ENCODE measurements at places on chromosomes 3 and 15.

DNA sequence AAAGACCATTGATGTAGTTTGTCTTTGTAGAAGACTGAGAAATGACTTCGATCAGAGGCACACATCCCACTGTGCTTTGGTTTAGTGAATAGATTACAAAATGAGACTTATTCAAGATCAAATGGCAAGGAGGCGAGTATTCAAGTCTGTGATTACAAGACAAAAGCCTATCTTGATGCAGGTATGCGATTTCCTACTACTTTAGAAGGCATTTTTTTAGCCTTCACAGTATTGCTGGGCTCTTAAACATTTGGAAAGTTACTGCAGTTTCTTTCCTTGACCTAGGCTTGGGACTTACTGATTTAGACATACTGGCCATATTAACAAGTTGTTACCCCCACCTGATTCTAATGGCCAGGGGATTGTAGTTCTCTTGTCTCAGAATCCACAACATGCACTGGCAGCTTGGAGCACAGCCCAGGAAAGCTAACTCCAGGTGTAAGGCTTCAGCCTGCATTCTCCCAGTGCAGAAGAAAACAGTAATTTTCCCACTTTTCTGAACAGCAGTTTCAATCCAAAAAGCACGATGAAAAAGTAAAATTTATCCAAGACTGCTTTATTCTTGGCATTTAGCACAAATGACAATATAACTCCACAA, 311.6 kb downstream of the EPHA6 start:
- no peak for DNase-seq

DNA sequence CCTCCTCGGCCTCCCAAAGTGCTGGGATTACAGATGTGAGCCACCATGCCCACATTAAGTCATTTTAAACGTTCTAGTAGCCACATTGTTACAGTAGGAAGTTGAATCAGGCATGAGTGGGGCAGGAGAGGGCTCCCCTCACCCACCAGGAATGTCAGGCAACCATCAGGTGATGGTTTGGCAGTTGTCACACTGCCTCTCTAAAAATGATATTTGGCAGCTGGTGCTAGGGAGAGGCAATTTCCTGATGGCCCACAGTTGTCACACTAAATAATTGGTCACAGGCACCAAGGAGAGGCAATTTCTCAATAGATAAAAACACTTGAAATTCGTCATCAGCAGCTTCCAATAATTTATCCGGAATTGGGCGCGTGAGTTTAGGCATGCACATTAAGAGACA, 79.2 kb upstream of the ABHD2 start:
- DNase-seq = no peak

GRCh38 chr3:120093119-120093910, 932 bp downstream of the GSK3B start:
- DNase-seq = peak; percentile 82

DNA sequence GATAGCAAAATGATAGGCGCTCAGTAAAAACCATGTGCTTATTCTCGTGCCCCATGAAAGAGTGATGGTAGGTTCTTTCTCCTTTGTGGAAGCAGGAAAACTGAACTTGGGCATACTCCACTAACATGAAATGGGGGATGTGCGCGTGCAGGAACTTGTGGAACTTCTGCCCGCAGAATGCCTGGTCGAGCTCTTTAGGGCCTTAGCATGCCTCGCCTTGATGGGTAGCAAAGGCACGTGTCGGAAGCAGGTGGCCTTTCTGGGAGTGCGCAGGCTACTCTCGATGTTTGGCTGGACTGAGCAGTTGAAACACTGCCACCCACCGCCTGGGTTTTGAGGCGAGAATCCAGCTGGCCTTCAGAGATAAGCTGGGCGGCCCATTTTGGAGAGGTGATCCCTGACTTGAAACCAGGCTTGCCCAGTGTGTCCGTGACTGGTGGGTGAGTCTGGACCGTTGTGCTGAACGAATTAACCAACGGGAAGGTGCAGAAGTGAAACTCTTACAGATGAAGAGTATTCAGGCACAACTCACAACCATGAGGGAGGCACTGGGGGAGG, 842 bp downstream of the PCCB start:
- DNase-seq = peak; percentile 25

GRCh38 chr3:98800401-98800800, 37.3 kb downstream of the ST3GAL6 start:
- no peak for DNase-seq

- no peak for DNase-seq
Observed at GRCh38 chr15:88705769-88706165, 67.0 kb downstream of the ISG20 start.

DNA sequence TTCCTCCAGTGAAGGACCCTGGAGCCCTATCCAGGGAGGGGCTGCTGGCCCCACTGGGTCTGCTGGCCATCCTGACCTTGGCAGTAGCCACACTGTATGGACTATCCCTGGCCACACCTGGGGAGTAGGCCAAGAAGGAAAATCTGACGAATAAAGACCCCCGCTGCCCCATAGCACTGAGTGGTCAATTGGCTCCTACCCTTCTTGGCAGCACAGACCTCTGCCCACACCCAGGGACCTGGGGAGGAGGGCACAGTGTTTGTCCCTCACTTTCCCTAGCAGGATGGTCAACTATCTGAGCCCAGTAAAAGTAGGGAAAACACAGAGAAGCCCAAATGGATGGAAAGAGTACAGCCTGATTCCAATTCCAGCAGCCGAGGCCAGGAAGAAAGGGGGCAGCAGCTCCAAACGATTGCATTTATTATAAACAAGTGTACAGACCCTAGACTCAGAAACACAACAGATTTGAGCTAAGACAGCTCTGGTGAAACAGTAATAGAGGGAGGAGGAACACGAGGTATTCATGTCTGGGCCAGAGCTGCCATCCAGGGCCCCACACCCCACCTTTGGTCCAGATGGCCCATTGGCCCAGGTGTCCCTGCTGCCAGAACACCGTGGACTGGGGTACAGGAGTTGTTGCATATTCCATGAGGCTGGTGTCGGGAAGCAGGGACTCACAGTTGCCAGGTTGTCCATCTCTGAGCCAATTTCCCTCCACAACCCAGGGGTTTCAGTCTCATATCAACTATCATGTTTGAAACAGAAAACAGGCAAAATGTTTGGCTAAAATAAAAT, 21.1 kb downstream of the ATRIP start:
- no peak for DNase-seq

DNA sequence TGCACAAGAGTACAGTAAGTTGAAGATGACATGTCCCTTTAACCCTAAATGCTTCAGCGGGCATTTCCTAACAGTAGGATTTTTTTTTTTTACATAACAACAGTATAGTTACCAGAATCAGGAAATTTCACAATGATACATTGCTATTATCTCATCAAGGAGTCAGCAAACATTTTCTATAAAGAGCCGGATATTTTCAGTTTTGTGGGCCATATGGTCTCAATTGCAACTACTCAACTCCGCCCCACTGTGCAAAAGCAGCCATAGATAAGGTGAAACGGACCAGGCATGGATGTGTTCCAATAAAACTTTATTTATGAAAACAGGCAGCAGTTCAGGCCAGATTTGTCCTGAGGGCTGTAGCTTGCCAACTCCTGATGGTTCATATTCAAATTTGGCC, 130.6 kb downstream of the SMAD6 start:
- DNase-seq = no peak

GRCh38 chr3:60445446-60445845, 805.8 kb downstream of the FHIT start:
- DNase-seq = no peak

- DNase-seq = no peak
Observed at GRCh38 chr3:111585217-111585616, 9.9 kb downstream of the ZBED2 start.

DNA sequence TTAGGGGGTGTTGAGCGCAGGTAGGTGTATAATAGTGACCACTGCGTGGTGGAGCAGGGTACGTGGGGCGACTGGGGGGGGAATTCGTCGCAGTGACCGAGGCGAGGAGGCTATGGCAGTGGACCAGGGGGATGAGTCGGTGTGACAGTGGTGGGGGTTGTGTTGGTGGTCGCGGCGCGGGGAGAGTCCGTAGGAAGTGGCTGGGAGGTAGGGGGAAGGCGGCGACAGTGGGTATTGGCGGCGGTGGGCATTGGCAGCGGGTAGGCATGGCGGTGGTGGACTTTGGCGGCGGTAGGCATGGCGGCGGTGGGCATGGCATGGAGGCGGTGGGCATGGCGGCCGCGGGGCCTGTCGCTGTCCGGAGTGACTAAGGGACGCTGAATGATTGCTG, 739 bp downstream of the SNRPN start:
- peak; percentile 18 for DNase-seq

GRCh38 chr3:109023656-109024254, 70.1 kb upstream of the GUCA1C start:
- peak; percentile 28 for DNase-seq

DNA sequence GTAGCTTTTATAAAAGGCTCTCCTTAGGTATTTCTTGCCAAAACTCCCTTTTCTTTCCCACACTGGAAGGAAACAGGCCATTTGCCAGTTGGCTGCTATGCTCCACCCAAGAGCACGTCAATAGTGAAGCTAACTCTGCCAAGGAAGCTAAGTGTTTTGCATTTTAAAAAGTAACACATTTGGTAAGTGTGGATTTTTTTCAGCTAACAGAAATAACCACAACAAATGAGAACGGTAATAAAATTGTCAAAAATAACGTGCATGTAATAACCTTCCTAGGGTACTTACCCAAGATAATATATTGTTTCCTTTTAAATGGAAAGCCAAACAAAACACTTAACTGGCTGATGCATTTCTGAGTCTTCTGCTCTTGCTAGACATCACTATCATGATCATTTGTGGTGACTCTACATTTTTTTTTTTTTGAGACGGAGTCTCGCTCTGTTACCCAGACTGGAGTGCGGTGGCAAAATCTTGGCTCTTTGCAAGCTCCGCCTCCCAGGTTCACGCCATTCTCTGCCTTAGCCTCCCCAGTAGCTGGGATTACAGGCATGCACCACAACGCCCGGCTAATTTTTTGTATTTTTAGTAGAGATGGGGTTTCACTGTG, 4.6 kb downstream of the DPP8 start:
- peak; percentile 36 for DNase-seq

GRCh38 chr3:89983449-89983848, 876.0 kb downstream of the EPHA3 start:
- DNase-seq = no peak

DNA sequence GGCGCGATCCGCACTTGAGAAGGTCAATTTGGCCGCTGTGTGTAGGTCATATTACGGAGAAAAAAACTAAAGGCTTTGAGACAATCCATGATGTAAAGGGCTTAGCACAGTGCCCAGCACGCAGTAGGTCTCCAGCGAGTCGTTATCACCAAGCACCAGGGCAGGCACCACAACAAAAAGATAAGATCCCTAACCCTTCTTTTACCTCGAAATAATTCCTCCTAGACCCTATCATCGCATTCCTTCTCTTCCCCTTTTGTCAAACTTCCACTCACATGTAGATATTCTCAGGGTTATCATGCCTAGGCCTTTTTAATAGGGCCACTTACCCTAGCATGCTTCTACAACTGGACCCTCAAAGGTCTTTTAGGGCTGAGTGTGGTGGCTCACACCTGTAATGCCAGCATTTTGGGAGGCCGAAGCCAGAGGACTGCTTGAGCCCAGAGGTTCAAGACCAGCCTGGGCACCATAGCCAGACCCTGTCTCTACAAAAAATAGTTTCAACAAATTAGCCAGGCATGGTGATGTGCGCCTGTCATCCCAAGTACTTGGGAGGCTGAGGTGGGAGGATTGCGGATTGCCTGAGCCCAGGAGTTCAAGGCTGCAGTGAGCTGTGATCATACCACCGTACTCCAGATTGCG, 13.5 kb downstream of the ZNF774 start:
- DNase-seq = no peak

GRCh38 chr15:67783303-67783702, 42.0 kb upstream of the SKOR1 start:
- no peak for DNase-seq

GRCh38 chr3:112470788-112471187, 28.5 kb downstream of the BTLA start:
- no peak for DNase-seq

DNA sequence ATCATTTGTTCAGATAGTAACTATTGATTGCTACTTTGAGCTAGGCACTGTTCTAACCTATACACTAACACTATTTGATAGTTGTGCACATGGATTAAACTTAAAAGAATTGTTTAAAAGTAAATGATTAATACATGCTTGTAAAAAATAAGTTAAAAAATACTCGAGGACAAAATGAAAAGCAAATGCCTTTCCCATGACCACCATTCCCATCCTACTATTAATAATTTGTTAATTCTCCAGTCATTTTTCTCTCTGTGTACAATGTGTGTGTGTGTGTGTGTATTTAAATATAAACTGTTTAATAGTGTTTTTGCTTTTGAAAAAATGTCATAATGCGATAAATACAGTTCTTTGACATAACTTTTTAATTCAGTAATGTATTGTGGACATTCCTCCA, 78.7 kb upstream of the KCNMB2 start:
- no peak for DNase-seq

GRCh38 chr3:73480187-73480672, 144.5 kb downstream of the PDZRN3 start:
- DNase-seq = no peak

DNA sequence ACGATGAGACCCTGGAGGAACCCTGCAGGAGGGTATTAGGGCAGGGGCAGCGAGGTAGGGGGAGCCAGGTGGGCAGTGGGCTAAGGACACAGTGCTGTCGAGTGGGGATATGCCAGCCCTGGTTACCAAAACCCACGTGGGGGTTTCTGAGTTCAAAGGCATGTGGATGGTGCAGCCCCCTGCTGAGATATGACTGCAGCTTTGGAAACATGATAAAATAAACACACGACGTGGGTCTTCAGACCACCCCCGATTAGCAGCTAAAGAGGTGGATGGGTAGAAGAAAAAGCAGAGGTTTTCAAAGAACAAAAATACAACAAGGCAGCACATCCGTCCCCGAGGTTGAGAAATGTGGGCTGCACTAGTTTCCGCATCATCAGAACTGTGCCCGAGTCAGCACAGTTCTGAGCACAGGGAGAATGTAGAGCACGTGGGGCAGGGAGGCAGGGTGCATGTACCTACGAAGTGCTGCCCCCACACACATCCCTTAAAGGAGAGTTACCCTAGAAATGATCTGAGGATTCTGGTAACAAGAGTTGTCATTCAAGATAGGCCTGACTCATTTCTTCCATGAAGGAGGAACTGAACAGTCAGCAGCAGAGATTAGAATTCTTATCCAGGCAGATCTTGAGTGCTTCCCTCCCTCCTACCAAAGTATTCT, 121.3 kb downstream of the RPLP1 start:
- DNase-seq = no peak

Measured in right renal pelvis (tissue), 4 donors.